ENCODE measurements at places on chromosomes 11 and 22. TPM values are rescaled to one million over a fixed set of nuclear protein-coding genes. Genes with fewer than 3 reads are reported as not detected.
A peak's percentile ranks its signal among the peaks of the same experiment; 100 is the strongest.

DNA sequence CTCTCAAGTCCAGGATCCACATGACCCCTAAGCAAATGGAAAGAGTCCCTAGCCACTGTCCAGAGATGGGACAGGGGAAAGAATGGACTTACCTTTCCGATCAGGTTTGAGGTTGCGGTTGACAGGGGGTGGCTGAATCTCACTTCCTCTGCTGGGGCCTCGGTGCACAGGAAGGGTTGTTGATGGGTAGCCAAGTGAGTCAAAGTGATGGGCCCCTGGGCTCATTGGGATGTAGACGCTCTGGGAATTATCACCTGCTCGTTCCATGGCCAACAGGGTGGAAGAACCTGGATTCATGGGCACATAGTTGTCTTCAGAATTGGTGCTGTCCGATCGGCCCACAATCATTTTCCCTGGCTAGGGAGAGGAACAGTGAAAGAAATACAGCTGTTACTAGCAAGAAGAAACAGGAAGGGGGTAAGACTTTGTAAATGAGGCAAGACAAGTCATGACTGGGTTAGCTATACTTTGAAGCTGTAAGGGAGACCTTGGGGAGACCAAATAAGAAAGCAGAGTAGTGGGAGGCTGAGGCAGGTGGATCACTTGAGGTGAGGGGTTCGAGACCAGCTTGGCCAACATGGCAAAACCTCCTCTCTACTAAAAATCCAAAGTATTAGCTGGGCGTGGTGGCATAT lies 34.7 kb downstream of the USP35 start:
- H3K4me1 ChIP-seq = no peaks in the 10 kb centered on the region
- H3K27ac ChIP-seq = no peak overlapping the region
- no peak for DNase-seq
- H3K4me3 ChIP-seq = no peak overlapping the region
- H3K36me3 ChIP-seq = peaks cover 88% of the 10 kb centered on the region

DNA sequence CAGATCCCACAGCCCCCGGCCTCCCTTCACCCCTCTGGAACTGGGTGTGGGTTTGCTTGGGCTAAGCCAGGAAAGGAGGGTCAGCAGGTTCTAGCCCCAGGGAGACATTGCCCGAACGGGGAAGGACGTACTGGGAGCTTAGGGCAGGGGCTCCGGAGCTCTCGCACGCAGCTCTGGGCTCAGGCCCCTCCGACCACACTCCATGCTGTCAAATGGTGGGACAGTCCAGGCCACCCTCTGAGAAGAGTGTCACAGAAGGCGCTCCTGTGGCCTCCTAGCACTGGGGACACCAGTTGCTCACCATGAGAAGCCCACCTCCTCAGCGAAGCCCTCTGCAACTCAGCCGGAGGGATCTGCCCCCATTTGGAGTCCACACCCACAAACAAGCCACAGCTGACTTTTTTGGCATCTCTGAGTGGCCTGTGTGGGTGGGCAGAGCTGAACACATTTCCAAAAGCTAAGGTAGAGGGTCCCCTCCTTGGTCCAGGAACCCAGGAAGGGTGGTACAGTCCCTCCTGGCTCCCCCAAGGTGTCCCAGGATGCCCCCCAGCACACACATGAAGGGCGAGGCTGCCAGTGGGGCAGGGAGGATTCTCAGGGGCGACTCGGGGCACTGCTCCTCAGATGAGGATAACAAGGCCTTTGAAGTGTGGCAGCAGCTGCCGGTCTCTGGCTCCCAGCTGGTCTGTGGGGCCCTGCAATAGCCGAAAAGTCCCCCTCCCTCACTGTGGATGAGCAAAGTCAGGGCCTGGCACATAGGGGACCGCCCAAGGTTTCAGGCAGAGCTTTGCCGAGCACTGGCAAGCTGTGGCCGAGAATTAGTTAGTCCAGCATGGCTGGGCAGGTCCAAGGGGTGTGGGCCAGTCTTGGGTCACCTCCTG lies 13.0 kb upstream of the TEF start:
- H3K4me1 ChIP-seq = peaks cover 2% of the 10 kb centered on the region
- H3K36me3 ChIP-seq = no peaks in the 10 kb centered on the region
- H3K4me3 ChIP-seq = no peak overlapping the region
- no peak for DNase-seq
- H3K27ac ChIP-seq = no peak overlapping the region
- H3K27me3 ChIP-seq = no peaks in the 10 kb centered on the region

The USP2 gene
- 18.7 TPM for total RNA-seq

The VPREB1 gene
- not detected for total RNA-seq

DNA sequence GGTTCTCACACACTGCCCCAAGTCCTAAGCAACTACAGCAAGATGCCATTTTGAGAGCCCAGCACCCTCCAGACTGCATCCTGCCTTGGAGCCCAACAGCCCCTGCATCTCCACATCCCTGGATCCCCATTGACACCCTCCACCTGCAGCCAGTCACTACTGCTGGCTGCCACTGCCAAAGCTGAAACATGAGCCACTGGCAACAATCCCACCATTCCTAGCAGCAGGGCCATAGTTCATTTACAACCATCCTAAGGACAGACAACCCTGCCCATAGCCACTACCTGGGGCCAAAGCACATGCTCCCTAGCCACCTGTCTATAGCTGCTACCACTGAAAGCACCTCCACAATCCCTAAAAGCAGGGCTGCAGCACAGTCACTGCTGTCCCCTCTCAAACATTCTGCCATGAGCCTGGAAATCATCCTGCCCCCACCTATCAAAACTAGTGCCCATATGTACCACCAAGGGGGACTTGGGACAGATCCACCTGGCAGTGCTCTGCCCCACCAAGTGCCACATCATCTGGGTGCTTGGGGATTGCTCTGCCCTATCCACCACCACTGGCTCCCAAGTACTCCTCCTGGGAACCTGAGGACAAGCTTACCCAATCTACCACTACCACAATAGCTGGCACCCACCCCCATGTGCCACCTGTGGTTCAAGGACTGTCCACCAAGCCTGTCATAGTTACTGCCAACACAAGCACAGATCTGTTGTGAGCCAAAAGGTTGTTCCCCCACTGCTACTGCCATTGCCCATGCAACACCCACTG lies 138.8 kb upstream of the SOX6 start:
- DNase-seq = no peak
- no peaks in the 10 kb centered on the region for H3K36me3 ChIP-seq
- H3K4me3 ChIP-seq = no peak overlapping the region
- no peak overlapping the region for H3K27ac ChIP-seq
- H3K4me1 ChIP-seq = no peaks in the 10 kb centered on the region

- DNase-seq = peak; percentile 53
- no peak overlapping the region for H3K27ac ChIP-seq
- H3K36me3 ChIP-seq = no peaks in the 10 kb centered on the region
- H3K27me3 ChIP-seq = no peaks in the 10 kb centered on the region
- H3K4me3 ChIP-seq = no peak overlapping the region
- H3K4me1 ChIP-seq = no peaks in the 10 kb centered on the region
These were observed 80.4 kb downstream of the MYEOV start for GRCh38 chr11:69374110-69374945.

GRCh38 chr22:17950651-17951214 lies 73.6 kb downstream of the MICAL3 start:
- no peak overlapping the region for H3K27ac ChIP-seq
- no peak overlapping the region for H3K4me3 ChIP-seq
- no peaks in the 10 kb centered on the region for H3K36me3 ChIP-seq
- no peak for DNase-seq

DNA sequence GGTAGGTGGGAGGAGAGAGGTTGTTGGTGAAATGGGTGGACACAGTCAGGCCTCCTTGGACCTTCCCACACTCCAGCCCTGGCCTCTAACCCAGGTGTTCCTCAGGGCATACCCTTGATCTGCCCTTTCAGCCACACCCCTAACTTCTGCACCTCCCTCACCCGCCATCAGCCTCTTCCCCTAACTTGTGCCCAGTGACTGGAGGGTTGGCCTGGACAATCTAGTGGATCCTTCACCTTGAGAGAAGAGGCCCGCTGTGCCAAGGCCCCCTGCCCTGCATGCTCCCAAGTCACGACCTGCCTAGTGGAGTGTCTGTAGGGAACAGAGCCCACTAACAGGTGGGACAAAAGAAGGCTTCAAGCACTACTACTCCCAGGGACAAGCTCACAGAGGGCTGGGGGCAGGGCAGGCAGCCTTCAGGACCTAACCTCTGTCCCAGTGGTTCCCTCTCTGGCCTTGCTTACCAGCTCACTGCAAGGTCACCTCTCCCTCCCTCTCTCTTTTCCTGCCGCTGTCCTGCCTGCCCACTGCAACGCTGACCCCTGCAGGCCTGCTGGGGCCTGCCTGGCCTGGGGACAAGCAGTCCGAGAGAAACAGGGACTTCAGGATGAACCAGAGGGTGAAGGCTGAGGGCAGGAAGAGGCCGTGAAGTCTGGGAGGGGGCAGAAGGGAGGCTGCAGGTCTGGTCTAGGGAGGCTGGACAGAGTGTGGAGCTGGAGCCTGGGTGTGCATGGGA lies 3.3 kb downstream of the SYT7 start:
- H3K4me1 ChIP-seq = no peaks in the 10 kb centered on the region
- H3K27me3 ChIP-seq = peaks cover 34% of the 10 kb centered on the region
- H3K27ac ChIP-seq = no peak overlapping the region
- no peak overlapping the region for H3K4me3 ChIP-seq

The MMP26 gene
- total RNA-seq = not detected
